ENCODE measurements at places on chromosomes 1 and 21. TPM values are rescaled to one million over a fixed set of nuclear protein-coding genes. Genes with fewer than 3 reads are reported as not detected.

DNA sequence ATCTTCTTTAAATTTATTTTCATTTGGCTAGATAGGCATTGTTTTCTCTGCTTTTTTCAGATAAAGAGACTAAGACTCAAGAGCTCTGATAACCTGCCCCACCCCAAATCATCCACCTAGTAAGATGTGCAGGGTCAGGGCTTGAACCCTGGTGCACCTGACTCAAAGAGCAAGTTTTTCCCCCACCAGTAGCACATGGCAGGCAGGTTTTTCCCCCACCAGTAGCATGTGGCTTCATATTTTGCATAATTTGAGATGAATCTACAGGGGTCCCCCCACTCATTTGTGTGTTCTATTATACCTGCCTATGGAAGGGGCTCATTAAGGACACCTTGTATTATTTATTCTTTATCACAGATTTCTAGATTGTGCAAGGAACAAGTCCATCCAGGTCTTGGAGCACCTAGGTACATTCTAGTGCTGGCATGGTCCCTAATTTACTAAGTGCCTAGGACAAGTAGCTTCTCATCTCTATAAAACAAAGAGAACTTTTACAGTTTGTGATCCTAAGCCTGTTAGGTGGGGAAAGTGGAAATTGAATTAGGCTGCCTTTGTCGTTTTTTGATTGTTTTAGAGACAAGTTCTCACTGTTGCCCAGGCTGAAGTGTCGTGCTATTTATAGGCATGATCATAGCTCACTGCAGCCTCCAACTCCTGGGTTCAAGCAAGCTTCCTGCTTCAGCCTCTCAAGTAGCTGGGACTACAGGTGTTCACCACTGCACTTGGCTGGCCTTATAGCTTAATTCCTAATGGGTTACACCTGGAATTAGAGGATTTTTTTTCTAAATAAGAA lies 13.2 kb upstream of the CTSE start:
- DNase-seq: no peak

DNA sequence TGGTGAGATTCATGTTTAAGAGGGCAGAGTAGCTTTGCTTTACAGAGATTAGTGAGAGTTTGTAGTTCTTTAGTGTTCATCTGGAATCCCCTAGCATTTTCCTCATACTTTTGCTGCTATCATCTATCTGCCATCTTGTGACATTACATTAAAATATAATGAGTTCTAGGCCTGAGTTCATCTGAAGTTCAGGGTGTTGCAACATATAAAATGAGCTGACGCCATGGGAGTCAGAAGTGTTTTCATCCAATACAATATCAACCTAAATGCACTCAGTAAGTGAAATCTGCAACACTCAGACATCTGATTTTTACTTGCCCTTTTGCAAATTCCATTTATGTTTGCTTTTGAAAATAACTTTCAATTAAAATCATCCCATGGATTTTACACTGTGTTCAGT lies 153.8 kb downstream of the NTNG1 start:
- peak; percentile 36 for DNase-seq

Gene KRTAP19-1
- not detected for total RNA-seq

Gene LRRC3
- 0.45 TPM for total RNA-seq

Measured in fibroblast of the aortic adventitia (primary cell).